ENCODE measurements at places on chromosomes 1 and 21. TPM values are rescaled to one million over a fixed set of nuclear protein-coding genes. Genes with fewer than 3 reads are reported as not detected.

Gene SNX7
- 46.5 TPM for total RNA-seq

Gene MTARC1
- total RNA-seq = 1.2 TPM

Gene SRRM1
- 38.7 TPM for total RNA-seq

Gene ARID4B
- total RNA-seq = 31.1 TPM

Gene DNASE2B
- not detected for total RNA-seq

Gene HES3
- not detected for total RNA-seq

Gene C1orf87
- total RNA-seq = 0.15 TPM

Gene NBPF19
- total RNA-seq = 10.9 TPM

Gene PLEKHG5
- total RNA-seq = 4.4 TPM

Gene CAMK2N1
- 36.7 TPM for total RNA-seq

Gene SEMA4A
- total RNA-seq = 1.8 TPM

Gene CASZ1
- total RNA-seq = under 0.01 TPM

Gene MROH7
- total RNA-seq = 0.50 TPM

Gene RAB42
- total RNA-seq = 10.6 TPM

Gene PCAT6
- total RNA-seq = not detected

Gene KRTAP10-6
- total RNA-seq = not detected

Gene NTMT2
- not detected for total RNA-seq

Gene KCNJ6
- total RNA-seq = not detected

Gene DISP3
- not detected for total RNA-seq

Gene LENEP
- not detected for total RNA-seq

Gene AMIGO1
- total RNA-seq = 3.6 TPM

Gene LCE1E
- not detected for total RNA-seq

Gene MYOCOS
- total RNA-seq = under 0.01 TPM

Gene LCE6A
- not detected for total RNA-seq

Gene BMP8B
- not detected for total RNA-seq

Gene MCOLN2
- total RNA-seq = 3.5 TPM

Gene AVPR1B
- not detected for total RNA-seq

Gene FNDC5
- 0.87 TPM for total RNA-seq

Gene OR10J1
- not detected for total RNA-seq

Gene PPOX
- total RNA-seq = 14.3 TPM

Gene GJA8
- total RNA-seq = not detected

Gene FCAMR
- not detected for total RNA-seq

Gene ARHGAP30
- not detected for total RNA-seq

Gene GUCA2A
- not detected for total RNA-seq

Gene NBPF1
- total RNA-seq = 31.1 TPM

Gene SAMSN1
- total RNA-seq = 0.15 TPM

Gene COL11A1
- total RNA-seq = 2.5 TPM

Gene GJA4
- total RNA-seq = 0.15 TPM

Gene GSTM2
- total RNA-seq = 26.3 TPM
